Glutamatergic neuron (in vitro differentiated cells): ENCODE measurements at places on chromosomes 5 and 9.

GRCh38 chr5:153938191-153938842, 100.4 kb downstream of the FAM114A2 start:
- DNase-seq, result no peak

DNA sequence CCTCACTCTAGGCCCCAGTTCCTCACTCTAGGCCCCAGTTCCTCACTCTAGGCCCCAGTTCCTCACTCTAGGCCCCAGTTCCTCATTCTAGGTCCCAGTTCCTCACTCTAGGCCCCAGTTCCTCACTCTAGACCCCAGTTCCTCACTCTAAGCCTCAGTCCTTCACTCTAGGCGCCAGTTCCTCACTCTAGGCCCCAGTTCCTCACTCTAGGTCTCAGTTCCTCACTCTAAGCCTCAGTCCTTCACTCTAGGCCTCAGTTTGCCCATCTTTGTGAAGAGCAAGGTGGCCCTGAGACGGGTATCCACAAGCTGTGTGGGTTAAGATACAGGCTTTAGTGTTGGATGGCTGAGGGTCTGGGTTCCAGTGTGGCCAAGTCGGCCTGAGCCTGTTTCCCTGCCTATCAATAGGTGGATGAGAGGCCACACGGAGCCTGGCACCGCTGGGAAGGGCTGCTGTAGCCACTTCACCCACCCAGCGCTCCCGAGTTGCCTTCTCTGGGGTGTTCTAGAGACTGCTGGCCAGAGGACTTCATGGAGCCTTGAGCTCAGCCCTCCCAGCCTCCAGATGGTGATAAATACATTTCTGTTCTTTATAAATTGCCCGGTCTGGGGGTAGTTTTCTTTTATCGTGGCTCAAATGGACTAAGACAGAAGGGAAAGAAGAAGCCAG, 150.2 kb downstream of the RXRA start:
- no peak for DNase-seq

GRCh38 chr5:163915481-163915961, 410.1 kb downstream of the MAT2B start:
- no peak for DNase-seq

DNA sequence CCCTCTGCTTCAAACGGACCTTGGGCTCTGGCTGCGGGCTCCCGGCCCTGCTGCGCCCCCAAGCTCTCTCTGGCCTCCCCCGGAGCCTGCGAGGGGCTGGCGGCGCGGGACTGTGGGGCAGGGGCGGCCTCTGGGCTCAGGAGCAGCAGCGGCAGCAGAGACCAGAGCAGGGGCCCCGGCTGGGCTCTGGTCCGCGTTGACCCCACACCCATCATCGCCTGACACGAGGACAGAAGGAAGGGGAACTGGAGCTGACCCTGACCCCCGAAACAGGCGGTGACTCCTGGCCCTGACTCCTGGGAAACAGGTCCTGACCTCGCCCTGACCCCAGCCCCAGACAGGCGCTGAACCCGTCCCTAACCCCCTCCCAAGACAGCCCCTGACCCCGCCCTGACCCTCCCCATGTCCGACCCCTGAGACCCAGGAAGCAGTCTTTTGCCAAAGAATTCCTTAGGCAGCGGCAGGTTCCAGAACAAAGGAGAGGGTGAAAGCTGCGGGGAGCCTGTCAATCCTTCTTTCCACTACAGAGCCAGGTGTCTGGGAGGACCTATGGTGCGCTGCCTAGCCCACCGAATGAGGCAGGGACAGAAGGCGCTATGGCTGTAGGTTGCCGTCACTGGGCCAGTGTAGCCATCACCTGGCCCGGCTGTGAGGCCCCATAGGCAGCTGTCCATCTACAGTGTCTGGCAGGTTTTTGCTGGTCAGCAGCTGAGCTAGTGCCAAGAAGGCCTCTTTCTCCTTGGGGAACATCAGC, 74.7 kb upstream of the SPTLC1 start:
- DNase-seq, result no peak

DNA sequence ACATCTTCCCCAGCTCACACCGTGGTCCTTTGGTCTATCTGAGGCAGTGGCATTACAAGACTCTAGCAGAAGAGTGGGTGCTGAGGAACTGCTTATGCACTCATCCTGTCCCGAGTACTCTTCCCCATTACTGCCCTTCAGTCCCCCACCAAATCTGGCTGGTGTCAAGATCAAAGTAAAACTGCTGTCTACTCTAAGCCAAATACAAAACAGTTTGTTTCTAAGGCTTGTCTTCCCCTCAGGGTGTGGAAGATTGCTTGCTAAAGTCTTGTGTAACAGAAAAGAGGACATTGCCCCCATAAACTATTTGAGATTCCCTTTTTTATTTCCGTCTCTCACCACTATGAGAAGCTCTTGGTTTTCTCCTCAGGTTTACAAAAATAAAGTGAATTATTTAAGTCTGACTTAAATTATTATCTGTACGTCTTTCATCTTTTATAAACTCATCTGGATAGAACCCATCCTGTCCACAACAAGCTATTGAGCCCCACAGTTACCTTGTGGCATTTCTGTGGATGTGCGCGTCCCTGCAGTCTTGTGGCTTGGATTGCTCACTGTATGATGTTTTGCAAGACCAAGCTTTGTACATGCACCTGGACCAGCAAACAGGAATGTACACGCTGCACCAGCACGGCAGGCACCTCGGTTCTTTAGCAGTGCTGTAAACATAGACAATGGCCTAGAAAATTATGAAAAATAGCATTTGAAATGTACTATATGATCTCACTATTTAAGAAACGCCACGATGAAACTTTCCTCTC, 61.0 kb downstream of the CYSTM1 start:
- DNase-seq, result no peak

DNA sequence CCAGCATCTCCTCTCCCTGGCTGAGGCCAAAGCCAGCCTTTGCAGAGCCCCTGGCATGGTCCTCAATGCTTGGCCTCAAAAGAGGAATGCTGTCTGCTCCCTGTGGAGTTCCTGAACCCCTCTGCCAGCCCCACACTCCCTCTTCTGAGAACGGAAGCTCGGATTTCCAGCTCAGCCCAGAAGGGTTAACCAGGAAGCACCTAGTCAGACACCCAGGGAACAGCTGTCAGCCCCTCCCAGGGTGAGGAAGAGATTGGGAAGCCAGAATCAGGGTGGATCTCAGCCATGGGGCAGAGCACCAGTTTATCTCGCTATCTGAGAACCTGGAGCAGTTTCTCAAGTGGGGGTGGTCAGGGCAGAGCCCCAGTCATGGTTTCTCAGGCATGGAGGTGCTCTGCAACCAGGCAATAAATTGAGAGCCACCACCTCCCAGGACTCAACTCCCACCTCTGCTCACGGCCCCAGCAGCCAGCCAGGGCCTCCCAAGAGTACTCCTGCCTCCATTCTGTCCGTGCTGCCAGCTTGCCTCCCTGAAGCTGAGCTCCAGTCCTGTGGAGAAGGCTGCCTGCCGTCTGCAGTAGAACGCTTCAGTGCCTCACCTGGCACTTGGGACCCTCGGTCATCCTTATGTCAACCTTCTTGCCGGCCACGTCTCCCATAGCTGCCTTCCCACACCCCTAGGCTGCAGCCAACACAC, 7.6 kb downstream of the FOXE1 start:
- DNase-seq, result no peak

- DNase-seq, result no peak
These were observed 116.5 kb upstream of the FBXL7 start for GRCh38 chr5:15383469-15383868.

DNA sequence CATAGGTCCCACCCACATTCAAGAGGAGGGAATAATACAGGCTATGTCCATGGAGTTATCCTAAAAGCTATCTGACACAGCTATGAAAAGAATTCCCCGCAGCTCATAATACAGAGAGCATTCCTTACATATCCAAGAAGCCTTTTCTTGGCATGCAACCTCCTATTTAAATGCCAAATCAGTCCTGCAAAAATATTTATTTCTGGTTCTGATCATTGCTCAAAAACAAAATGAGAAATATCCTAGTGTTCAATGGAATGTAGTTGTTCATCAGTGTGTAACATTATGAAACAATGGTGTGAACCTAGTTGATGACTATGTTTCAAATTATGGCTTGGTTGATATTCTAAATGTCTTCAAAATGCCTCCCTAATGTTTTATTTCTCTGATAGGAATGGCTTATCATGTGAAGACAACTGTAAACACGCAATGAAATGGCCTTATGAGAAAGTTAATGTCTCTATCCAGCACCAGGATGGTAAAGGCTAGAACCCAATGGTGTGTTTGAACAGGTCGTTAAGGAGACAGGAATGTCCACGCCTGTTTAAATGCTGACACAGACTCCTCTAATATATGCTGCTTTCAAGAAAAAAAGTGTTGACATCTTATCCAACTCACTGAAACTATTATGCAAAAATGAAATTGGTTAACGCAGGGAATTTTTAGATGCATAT, 126.7 kb upstream of the CDH6 start:
- DNase-seq, result no peak

DNA sequence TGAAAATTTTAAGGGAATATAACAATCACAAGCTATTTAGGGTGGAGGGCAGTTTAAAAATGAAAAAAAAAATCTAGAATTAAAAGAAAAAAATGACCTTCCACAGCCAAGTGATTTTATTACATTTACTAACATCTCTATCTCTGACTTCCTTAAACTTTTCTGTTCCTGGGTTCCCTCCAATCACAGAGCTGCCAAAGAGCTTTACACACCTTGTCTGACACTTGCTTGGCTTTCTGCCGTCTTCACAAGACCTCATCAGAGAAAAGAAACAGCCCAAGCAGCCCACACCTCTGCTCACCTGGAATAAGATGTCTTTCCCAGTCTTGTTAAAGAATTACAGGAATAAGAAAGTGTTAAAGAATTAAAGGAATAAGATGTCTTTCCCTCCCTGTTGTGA, 38.9 kb downstream of the PSMB7 start:
- no peak for DNase-seq

DNA sequence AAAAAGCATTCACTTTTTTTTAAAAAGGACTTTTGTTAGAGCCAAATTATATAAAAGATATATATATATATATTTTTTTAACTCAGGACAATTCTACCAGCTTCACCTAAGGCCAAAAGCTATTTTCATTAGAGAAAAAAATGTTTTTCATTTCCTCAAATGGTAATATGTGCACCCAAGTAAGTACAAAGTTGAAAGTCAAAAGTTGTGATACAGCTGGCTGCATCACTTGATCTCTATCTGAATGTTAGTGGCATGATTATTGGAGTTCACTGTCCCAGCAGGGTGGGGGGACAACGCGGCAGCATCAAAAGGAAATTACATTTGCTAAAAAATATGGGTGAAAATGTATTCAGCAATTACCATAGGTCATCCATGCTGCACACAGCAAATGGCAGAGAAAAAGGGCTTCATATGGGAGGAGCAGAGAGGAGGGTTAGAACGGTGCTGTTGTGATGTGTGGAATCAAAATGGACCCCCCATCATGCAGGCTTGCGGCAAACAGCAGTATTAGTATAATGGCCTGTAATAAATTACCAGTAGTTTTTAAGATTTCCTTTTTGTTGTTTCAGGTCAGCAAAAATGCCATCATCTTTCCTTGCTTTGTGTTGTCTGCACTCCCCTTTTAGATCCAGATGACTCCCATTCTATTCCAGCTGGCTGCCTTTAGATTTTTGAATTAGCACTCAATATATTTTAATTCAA, 253.7 kb downstream of the MAT2B start:
- DNase-seq, result no peak

DNA sequence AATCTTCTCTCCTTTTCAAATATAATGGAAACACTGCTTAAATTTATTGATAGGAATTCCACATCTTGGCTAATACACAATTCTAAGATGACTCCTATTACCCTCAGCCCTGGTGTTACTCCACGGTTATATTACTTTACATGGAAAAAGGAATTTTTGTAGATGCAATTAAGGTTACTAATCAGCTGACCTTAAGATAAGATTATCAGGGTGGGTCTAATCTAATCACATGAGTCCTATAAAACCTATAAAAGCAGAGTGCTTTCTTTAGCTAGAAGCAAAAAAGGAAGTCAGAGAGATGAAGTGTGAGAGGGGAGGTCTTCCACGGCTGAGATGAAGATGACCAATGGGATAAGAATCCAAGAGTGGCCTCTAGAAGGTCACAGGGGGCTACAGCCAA, 268.6 kb downstream of the PDE4D start:
- DNase-seq, result no peak

GRCh38 chr9:120393386-120394057, 186.4 kb downstream of the CDK5RAP2 start:
- DNase-seq, result no peak

DNA sequence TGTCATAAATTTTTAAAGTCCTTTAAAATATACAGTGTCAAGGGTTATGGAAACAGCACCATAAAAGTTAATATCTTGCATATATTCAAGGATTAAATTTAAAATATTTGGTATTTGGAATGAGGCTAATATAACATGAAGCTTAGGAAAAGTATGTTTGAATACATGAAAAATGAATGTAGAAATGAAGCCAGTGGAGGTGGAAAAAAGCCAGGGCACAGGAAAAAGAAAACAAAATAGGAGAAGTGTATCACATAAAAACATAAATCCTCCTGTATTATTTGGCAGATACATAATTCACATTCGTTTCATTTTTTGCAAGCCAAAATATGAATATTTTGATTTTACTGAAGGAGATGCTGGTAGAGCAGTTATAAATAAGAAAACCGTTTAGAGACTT, 587.0 kb upstream of the ZNF608 start:
- no peak for DNase-seq

GRCh38 chr9:82124090-82124489, 135.5 kb downstream of the SPATA31D1 start:
- no peak for DNase-seq

GRCh38 chr5:154477382-154478223, 424 bp downstream of the HAND1 start:
- peak; percentile 48 for DNase-seq

GRCh38 chr9:123637606-123637944, 281.6 kb downstream of the CRB2 start:
- no peak for DNase-seq

DNA sequence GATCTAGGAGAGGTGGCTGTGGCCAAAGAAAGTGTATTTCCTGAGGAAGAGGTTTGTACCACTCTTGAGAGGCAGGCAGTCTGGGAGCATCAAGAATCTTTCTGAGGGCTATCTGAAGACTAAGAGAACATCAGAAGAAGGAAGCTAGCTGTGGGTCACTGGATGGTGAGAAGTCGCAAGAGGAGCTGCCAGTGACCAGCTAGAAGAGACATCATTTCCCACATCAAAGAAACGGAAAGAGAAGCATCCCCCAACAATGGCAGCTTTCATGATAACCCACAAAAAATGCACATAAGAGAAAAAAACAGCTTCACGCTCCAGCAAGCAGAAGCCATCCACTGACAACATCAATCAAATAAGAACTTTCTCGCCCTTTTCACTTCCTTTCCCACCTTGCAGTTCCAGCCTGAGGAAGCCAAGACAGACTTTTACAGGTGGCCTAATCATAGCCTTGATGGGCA, 25.0 kb upstream of the CEP78 start:
- no peak for DNase-seq

DNA sequence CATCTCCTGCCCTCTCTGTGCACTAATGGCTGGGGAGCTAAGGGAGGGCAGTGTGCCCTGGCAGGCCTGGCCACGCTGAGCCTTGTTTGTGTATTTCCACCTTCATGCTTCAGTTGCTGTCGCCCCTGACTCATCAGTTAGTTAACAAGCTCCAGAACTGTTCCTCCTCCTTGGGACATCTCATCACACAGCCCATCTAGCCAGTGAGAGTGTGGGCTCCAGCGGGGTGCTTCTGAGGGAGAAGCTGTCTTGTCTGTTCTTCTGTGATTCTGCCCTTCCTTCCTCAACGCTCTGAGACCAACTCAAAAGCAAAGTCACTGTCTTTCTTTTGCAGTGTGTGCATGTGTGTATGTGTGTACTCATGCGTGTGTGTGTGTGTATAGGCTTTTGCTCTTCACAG, 58.3 kb upstream of the CPEB4 start:
- no peak for DNase-seq

GRCh38 chr9:129498451-129499384, 122.2 kb downstream of the C9orf50 start:
- no peak for DNase-seq
